GM23248 (cell line): ENCODE measurements at places on chromosomes 5 and 9. TPM values are rescaled to one million over a fixed set of nuclear protein-coding genes. Genes with fewer than 3 reads are reported as not detected.

Gene TRIM36
- not detected in 2 replicates for polyA plus RNA-seq

GRCh38 chr5:180526269-180526668, 32.1 kb downstream of the CNOT6 start:
- no peaks in the 10 kb centered on the region for H3K27me3 ChIP-seq
- H3K4me3 ChIP-seq = no peak overlapping the region
- no peak overlapping the region for H3K27ac ChIP-seq
- no peaks in the 10 kb centered on the region for H3K36me3 ChIP-seq
- DNase-seq = no peak

- H3K36me3 ChIP-seq = no peaks in the 10 kb centered on the region
- no peaks in the 10 kb centered on the region for H3K4me1 ChIP-seq
- no peak for DNase-seq
These were observed 250.4 kb downstream of the LRRC70 start for GRCh38 chr5:62828742-62829603.

DNA sequence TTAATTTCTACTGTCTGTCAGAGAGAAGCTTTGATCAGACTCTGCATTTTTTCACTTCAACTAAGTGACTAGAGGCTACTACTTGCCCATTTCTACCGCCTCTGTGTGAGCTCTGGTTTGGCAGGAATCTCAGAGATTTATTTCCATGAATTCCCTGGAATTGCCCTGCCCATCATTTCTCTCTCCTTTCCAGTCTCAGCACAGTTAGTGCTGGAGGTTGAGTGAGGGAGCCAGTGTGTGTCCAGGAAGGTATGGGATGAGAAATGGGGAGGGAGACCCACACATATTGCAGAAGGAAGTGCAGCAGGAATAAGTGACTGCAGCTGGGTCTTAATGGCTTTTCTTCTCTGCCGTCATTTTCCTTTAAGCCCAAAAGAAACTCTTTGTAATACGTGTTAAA, 443.1 kb upstream of the ZNF462 start:
- H3K4me1 ChIP-seq = no peaks in the 10 kb centered on the region
- no peak overlapping the region for H3K27ac ChIP-seq
- H3K27me3 ChIP-seq = no peaks in the 10 kb centered on the region
- no peak overlapping the region for H3K4me3 ChIP-seq
- no peak for DNase-seq

DNA sequence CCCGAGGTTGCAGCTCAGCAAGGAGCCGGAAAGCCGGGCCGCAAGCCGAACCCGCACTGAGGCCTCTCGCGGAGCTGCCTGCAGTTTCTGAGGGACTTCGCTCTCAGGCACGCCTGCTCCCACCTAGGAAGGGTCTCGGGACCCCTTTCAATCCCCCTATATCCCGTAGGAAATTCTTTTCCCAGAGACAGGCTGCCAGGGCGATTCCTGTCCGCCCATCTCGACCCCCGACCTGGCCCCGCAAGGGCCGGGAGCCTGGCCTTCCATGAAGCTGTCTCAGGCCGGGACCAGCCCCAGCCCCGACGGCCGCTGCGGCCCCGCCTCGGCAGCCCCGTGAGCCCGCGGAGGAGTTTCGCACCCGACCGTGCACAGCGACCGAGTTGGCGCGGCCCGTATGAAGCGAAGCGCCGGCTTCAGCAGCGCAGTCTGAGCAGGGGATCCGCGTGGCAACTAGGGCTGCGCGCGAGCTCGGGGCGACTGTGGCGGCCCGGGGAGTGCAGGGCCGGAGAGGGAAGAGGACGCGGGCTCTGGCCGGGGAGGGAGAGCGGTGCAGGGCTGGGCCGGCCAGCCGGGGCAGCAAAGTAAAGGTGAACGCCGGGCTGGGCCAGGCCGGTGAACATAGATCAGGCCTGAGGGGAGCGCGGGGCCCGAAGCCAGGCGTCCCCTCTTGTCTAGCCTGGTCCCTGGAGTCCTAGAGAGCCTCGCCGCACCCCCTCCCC, 977 bp upstream of the PRDM12 start:
- peak; percentile 44 for DNase-seq
- no peak overlapping the region for H3K27ac ChIP-seq
- no peaks in the 10 kb centered on the region for H3K4me1 ChIP-seq
